CD4-positive, alpha-beta T cell treated with Interleukin-4 for 4 hours (primary cell): ENCODE measurements at places on chromosomes 4 and X.

GRCh38 chr4:103497692-103498091 is 222.1 kb downstream of the TACR3 start:
- DNase-seq = no peak

- peak; percentile 84 for DNase-seq
Measured at GRCh38 chrX:150575419-150575814, 7.0 kb downstream of the MTM1 start.

DNA sequence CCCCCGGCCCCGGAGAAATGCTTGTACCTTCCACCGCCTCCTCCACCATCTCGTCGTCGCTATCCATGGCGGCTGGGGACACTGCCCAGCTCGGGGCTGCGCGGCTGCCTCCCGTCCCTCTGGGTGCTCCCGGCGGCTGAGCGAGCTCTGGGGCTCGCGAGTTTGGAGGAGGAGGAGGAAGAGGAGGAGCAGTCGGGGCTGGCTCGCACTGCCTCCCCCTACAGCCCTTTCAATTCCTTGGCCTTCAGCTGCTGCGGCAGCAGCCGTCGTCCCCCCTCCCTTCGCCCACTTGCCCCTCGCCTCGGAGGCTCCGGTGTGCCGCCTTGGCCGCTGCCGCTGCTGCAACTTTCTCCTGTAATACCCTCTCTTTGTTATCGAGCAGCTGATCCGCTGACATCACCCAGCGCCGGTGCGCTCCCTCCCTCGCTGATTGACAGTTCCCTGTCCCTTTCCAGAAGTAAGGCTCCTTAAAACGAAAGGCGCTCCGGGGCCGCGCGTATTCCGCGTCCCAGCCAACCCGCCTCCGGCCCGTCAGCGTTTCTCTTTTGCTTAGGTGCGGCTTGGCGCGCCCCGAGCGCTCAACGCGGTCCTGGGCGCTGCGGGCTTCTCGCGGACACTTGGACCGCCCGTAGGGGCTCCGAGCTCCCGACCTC is at the start of gene SETD7:
TSS of gene SETD7 (minus strand) at position 149 of the 653 bp plus-strand sequence. CDS start at position 67, 82 bp downstream.
- peak; percentile 42 for DNase-seq

GRCh38 chrX:72142794-72143608 is 11.3 kb upstream of the RTL5 start:
- DNase-seq = no peak

- DNase-seq = no peak
Measured at GRCh38 chr4:104756837-104757236, 262.1 kb upstream of the CXXC4 start.

DNA sequence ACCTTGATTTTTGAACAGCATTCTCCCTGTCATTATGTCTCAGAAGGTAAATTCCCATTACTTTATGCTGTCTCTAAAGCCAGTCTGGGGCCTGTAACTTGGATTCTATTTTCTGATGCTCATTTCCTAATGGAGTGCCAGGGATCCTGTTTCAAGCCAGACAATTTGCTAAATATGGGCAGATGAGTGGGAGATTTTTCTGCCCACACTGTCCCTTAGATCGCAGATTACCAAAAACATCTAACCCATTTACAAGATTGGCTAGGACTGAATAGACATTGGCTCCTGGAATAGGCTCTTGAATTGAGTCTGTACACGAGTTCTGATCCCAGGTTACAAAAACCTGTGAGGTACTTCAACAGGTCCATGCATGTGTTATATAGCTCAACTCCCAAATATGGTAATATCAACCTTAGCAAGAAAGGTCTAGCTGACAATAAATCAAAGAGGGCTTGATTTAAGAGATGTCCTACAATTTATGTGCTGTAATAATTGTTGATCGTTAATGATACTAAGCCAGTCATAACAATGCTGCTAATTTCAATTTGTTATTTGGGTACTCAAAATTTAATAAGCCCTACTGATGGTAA is 5.7 kb downstream of the GPC3 start:
- DNase-seq = no peak

- DNase-seq = no peak
Measured at GRCh38 chrX:38898261-38898660, 97.0 kb downstream of the MID1IP1 start.

GRCh38 chrX:37759878-37760418 is 19.9 kb upstream of the CYBB start:
- no peak for DNase-seq

- DNase-seq = no peak
Measured at GRCh38 chr4:12973522-12973921, 510.6 kb downstream of the RAB28 start.

GRCh38 chr4:15104825-15105224 is 102.5 kb downstream of the CPEB2 start:
- no peak for DNase-seq

- no peak for DNase-seq
Measured at GRCh38 chrX:72399816-72400215, 94.1 kb upstream of the CITED1 start.

DNA sequence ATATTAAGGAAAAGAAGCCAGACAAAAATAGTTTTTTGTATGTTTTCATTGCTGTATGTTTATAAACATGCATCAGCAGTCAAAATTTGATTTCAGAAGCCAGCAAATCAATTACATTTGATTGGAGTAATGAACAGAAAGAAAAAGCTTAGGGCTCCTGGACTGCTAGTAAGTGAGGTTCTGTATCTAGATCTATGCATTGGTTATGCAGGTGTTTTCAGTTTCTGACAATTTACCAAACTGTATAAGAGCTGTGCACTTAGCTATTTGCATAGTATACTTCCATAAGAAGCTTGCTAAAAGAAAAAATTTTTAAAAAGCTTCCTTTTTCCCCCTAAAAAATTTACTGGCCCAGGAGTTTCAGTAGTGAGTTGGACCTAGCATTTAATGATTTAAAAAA is 881.6 kb downstream of the PCDH7 start:
- DNase-seq = no peak

GRCh38 chr4:162016991-162017390 is 146.8 kb downstream of the FSTL5 start:
- DNase-seq = no peak

- DNase-seq = no peak
Measured at GRCh38 chr4:11631416-11631815, 202.7 kb upstream of the HS3ST1 start.

DNA sequence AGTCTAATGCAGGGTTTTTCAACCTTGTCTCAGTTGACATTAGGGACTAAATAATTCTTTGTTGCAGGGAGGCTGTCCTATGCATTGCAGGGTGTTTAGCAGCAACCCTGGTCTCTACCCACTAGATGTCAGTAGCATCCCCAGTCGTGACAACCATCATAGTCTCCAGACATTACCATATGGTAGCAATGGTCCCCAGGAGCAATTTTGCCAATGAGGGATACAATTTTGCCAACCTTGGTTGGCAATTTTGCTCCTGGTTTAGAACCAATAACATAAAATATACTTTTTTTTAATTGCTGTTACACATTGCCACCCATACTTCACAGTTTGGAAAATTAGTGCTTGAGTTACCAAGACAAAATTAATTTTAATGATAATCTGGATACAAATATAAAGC is 6.0 kb downstream of the EREG start:
- DNase-seq = peak; percentile 21

DNA sequence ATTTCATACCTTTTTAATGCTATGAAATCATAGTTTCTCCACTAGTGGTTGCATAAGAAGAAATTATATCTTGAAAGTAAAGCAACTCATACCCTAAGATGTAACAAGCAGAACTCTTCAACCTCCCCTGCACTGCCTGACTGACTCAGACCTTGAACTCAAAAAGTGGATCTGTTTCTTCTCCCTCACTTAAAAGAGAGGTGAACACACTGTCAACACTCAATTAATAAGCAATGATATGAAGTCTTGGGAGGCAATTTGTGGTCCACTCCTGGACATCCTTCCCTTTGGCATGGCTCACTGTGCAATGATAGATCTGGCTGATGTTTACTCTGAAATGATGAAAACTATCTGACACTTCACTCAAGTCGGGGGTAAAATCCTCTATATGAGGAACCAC is 282.0 kb upstream of the DKK2 start:
- DNase-seq = no peak

GRCh38 chrX:49840679-49841078 is 11.6 kb downstream of the PAGE4 start:
- DNase-seq = peak; percentile 17

DNA sequence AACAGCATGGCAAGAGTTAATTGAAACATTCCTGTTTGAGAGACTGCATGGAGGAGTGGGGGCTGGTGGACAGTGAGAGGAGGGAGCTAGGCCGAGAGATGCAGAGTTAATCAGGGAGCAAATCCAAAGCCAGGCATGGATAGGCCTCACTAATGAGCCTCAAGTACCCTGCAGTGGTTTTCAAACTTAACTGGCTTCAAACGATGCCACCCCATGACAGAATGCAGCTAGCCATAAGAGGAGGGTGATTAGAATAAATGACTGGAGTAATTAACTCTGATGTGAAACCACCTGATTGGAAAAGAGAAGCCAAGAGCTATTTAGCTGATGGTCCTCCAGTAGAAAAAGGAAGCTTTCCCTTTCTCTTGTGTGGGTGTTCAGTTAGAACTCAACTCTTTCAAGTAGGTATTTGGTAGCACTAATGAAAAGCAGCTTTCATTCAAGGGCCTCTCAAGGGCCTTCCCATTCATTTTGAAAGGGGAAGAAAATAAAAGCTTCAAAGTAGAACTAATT is 215.4 kb upstream of the MAB21L2 start:
- no peak for DNase-seq

DNA sequence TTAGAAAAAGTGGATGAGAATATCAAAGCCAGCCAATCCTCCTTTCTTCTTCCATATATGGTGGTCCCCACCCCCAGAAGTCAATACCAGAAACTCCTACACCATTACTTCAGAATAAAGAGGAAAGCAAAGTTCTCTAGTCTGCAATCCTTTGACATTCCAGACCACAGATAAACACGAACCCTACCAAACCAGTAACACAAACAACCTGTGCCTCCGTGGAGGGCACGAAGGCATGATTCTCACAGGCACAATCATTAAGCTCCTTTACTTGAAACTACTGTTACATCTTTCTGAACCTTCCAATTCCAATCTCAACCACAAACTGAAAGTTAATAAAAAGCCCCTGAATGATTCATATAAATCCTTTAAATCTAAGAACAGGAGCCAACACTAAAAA is 16.3 kb downstream of the MAML3 start:
- no peak for DNase-seq

DNA sequence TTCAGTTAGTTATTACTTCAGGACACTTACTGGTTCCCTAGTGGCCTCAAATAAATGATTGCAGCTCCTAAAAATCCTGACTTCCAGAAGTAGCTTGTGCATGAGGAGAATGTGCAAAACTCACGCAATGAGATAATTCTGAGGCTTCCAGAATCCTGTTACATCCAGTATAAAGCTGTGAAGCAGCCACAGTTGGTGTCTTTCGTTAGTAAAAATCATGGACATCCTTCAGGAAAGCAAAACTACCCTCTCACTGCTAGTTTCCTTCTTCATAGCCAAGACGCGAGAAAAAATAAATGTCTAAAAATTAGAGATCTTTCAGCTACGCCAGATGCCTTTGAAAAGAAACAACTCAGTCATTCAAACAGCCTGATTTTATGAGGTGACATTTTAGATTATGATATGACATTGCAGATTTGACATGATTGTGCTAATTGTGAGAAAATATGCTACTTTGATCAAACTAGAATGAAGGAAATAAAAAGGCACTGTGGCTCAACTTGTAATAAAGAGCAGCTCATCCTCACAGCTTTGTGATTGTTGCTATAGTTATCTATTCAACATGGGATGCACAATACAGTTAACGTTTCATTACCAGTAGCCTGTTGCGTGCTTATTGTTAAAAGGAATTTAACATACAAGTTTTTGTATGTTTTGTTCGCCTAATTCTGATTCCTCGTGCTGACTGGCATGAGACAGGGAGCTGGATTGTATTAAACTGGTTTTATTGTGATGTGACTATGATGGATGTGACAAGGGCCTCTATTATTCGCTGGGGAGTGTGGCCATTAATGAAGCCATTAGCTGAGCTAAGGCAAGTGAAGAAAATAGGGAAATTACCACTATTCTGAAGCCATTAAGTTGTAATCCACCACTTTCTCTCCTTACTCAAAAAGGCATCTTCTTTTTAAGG is 40.5 kb downstream of the AFF2 start:
- no peak for DNase-seq

DNA sequence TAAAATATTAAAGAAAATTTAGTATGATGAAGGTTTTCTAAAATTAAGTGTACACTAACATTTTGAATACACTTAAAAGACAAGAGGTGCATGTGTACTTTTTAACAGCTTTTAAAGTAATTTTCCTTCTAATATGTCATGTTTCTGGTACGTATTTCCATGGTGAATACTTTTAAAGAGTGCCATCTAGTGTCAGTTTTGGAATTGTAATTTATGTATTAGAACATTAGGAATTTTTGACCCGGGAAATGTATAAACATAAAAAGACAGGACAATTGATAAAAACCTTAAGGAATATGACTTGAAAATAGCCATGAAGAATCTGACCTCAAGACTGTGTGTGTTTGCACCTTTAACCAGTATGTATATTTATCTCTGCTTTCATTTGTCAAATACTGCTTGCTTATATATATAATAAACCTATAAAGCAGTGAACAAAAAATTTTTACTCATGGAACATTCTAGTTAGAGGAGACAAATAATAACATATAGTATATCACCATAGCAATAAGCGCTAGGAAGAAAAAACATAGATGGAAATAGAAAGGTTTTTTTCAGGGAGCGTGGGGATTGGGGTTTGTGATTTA is 7.2 kb downstream of the GSTCD start:
- DNase-seq = peak; percentile 26

GRCh38 chrX:121337816-121338215 is 290.4 kb downstream of the GLUD2 start:
- DNase-seq = no peak

DNA sequence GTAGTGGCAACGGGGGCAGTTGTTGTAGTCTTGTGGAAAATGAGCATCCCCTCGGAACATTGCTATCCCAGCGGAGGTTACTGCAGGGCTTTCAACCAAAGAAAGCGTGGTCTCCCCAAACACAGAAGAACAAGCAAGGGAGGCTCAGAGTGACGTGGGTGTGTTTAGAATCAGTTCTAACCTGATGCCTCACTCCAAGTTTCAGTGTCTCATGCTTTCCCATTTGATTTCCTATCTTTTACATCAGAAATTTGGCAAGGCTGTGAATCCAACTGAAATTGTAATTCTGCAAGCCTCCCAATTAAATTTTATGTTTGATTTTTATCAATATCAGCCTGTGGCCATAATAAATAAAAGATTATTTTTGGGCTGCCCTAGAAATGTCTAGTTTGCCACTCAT is 156.1 kb upstream of the LNX1 start:
- DNase-seq = no peak

GRCh38 chr4:78784236-78784865 is 8.2 kb downstream of the BMP2K start:
- DNase-seq = no peak

DNA sequence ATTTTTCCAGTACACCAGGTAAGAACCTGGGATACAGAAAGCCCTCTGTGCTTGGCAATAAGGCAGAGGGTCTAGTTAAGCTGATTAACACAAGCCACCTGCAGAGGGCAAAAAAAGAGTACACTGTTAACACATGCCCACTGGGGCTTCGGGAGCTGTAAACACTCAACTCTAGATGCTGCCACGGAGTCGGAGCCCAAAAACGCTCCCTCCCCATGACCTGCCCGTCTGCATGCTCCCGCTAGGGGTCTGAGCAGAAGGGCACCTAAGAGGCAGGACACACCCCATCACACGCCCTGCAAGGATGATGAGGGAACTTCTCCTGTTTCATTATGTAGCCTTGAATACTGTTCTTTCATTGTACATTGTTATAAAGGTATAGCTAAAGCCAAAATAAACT is 715.6 kb upstream of the AADAT start:
- no peak for DNase-seq

- no peak for DNase-seq
Measured at GRCh38 chr4:183760326-183760725, 101.2 kb downstream of the TRAPPC11 start.

- DNase-seq = no peak
Measured at GRCh38 chr4:7823416-7823824, 116.2 kb downstream of the AFAP1 start.
